ENCODE measurements at places on chromosomes 5 and 9. TPM values are rescaled to one million over a fixed set of nuclear protein-coding genes. Genes with fewer than 3 reads are reported as not detected.

The LCN10 gene
- 13.4 TPM for total RNA-seq

The FBP1 gene
- total RNA-seq = 6.6 TPM

- no peak overlapping the region for H3K4me3 ChIP-seq
- no peaks in the 10 kb centered on the region for H3K27me3 ChIP-seq
- H3K36me3 ChIP-seq = no peaks in the 10 kb centered on the region
- no peak for DNase-seq
These were observed 48.0 kb downstream of the MED27 start for GRCh38 chr9:132031467-132032237.

GRCh38 chr5:107971846-107972245 is 301.1 kb upstream of the EFNA5 start:
- H3K36me3 ChIP-seq = no peaks in the 10 kb centered on the region
- no peaks in the 10 kb centered on the region for H3K27me3 ChIP-seq
- H3K4me1 ChIP-seq = no peaks in the 10 kb centered on the region
- no peak for DNase-seq
- H3K27ac ChIP-seq = no peak overlapping the region

DNA sequence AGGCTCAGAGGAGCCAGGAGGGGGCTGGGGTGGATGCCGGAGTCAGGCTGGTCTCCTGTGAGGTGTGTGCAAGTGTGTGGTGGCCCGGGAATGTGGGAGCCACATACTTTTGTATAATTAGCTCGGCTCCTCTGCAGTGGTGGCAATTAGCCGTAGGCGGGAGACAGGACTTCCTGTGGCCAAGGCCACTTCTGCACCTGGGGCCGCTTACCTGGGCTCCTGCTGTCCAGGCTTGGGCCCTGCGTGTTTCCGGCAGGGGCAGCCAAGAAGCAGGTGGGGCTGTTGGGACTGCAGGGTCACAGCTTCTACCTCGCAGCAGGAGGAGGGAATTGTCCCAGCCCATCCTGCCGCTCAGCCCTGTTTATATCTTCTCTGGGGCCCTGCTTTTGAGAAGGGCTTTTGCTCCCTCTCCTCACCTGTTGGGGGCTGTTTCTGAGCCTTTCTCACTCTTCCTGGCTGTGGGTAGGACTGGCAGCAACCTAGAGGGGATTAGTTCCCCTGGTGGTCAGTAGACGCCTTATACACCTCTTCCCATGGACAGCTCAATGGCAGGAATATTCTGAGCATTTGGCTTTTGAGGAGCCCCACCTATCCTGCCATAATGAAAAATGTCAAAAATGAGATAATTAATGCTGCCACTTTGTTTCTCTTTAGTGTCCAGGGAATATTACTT is 145.4 kb upstream of the PITX1 start:
- H3K4me3 ChIP-seq = no peak overlapping the region
- DNase-seq = no peak
- no peaks in the 10 kb centered on the region for H3K27me3 ChIP-seq
